ENCODE measurements at places on chromosomes 7 and 10.

- no peak for DNase-seq
These were observed 3.5 kb upstream of the RGS10 start for GRCh38 chr10:119546009-119546408.

DNA sequence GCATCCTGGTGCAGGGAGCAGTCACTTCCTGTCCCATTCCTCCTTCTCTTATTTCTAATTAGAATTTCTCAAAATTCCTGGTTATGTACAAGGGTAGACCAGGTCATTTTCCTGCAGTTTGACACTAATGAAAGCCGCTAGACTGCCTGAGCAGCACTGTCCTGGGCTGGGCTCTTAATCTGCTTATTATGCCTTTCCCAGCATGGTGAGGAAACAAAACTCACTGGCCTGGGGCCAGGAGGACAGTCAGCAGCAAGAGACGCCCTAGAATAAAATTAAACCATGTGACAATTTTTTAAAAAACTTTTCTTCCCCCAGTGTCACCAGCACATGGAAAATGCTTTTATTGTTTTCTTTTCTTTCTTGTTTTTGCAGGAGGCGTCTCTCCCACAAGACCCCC, 647.5 kb downstream of the TYW1 start:
- DNase-seq, result no peak

DNA sequence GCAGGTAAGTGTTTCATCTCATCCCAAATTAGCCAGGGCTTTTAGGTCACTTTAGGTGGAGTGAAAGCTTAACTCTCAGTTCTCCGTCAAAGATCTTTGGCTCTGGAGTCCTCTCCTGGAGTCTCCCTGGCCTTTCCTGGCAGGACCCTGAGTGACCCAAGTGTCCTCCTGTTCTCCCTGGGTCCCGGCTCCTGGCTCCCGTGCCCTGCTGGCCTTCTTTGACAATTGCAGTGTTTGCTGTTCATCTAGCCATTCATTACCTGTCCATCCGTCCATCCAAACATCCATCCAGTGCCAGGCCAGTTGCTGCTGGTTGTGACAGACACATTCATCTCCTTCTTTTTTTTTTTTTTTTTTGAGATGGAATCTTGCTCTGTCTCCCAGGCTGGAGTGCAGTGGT, 6.2 kb upstream of the TPST1 start:
- DNase-seq, result no peak

DNA sequence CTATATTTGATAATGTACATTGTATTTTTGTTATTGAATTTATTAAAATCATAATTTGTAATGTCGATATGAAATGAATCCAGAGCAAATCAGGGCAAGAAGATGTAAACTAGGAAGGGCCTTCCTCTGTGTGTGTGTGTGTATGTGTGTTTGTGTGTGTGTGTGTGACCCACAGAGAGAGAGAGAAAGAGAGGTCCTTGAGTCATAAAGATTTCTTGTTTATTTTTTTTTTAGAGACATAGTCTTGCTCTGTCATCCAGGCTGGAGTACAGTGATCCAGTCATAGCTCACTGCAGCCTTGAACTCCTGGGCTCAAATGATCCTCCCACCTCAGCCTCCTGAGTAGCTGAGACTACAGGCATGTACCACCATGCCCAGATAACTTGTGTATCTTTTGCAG, 50.7 kb downstream of the INPP5F start:
- no peak for DNase-seq

GRCh38 chr7:105304040-105304895, 84.5 kb downstream of the SRPK2 start:
- DNase-seq, result no peak

DNA sequence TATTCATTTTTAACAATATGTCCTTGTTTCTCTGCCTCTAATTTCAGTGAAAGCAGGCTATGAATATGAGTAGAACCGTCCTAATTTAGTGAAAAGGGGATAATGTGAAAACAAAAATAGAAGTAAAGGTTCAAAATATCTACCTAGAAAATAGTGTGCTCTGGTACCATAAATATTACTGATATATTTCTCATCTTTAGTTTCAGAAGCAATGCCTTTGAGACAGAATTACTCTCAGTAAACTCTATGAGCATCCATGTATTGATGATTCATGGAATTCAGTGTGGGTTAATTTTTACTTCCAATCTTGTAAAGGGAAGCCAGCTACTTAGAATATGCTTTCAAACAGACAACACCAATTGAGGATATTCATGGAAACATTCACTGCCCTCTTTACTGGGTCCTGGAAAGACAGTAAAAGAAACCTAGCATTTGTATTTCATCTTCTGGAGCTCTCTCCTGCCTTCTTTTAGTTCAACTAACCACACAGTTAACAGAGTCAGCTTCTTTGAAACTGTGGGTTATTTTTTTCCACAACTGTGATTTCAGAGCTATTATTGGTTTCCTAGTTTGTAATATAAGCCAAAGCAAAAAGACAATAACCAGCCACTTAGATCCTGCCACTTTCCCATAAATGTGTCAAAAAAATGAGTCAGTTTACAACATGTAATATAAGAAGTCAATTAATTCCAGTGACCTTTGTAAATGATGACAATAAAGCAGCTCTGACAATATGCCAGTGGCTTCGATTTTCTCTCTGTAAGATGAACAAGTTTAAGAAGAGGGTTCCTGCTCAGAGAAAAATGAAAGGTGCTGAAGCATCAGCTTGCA, 1.7 kb downstream of the LRRN3 start:
- no peak for DNase-seq

DNA sequence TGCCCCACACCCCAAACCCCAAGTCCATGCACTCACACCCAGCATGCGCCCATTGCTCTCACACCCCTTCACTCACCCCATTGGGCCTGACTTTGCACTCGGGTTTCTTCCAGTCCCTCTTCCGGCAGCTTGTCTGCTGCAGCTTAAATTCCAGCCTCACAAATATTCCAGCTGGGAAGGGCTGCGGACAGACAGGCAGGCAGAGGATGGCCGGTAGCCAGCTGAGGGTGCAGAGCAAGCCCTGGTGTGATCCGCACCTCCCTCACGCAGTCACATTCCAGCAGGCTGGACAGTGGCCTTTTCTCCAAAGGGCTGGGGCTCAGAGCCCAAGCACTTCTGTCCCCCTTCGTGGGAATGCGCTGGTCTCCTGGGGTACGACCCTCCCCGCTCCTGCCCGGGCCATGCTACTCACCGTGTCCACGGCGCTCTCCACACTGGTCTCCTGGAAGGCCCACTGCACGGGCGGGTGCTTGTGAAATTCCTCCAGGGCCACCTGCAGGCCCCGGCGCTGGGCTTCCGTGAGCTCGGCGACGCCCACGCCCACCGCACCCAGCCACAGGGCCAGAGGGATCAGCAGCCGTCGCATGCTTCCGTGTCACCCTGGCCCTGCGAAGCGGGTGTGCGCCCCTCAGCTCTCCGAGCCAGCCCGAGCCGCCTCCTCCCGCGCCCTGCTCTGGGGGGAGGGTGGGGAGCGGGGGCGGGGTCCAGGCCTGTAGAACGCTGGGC, 1.2 kb downstream of the RARRES2 start:
- no peak for DNase-seq

Data from stimulated activated CD4-positive, alpha-beta T cell treated with anti-CD3 and anti-CD28 coated beads, Interleukin-1b, Interleukin-23, amount 100 ng/mL, for 4 hours (primary cell).